A549 treated with dexamethasone at 1 μM for 4 hours (cell line): ENCODE measurements at places on chromosomes 13 and 19. TPM values are rescaled to one million over a fixed set of nuclear protein-coding genes. Genes with fewer than 3 reads are reported as not detected.

SLC25A41 gene
- 0.09 to 0.22 TPM (median 0.14 TPM) in 5 replicates for total RNA-seq

CEACAM19 gene
- total RNA-seq, result 6.3 to 12.6 TPM (median 10.0 TPM) in 5 replicates

ZGLP1 gene
- 0.68 to 1.6 TPM (median 1.5 TPM) in 5 replicates for total RNA-seq

ZNF730 gene
- total RNA-seq, result not detected in 5 replicates

PNMA8B gene
- total RNA-seq, result 0.02 TPM in 1 of 5 replicates, not detected in the others

LRRC4B gene
- 0.33 to 0.63 TPM (median 0.54 TPM) in 5 replicates for total RNA-seq
